ENCODE measurements at places on chromosomes 3 and 15.

DNA sequence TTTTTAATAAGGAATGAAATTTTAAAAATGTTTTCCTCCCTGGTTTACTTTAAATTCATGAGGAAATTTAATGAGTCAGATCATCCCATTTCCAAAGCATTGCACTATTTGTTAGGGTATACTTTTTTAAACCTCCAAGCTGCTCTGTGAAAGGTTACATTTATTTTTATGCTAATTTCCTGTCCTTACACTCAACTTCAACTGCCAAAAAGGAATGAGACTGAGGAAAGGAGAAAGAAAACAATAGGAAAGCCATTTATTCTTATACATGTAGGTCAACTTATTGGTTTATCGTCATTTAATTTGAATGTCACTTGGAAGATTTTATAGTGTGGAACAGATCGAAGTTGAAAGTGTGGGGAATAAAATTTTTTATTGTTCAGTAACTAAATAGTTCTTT is 104.1 kb downstream of the ALCAM start:
- DNase-seq: no peak

DNA sequence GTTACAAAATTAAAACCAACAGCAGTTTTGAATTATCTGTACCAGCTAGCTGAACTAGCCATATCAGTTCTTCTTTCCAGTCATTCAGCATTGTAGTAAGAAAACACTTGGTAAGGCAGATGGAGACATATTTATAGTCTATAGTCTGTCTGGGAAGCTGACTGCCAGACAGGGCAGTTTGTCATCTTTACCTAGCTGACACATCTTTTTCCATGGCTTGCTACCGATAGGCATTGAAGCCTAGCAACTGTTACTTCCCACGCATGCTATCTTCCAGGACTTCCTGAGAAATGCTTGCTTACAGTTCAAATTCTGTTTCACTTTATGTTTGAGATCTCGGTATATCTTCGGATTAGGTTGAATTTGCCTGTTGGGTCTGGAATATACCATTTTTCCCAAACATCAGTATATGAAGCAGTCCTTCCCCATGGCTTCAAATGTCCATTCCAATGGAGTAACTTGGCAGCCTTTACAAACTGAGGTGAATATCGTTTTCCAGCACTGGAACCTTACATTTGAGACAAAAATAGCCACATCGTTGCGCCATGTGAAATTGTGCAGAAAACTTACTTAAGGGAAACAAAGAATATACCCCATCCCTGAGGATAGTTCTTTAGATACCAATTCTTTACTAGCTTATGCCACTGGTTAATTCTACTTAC is 8.8 kb downstream of the GNL3 start:
- DNase-seq: no peak

GRCh38 chr3:194714564-194714963 is 28.9 kb downstream of the FAM43A start:
- DNase-seq: no peak

- DNase-seq: no peak
Measured at GRCh38 chr15:76669521-76670207, 235.5 kb downstream of the SCAPER start.

DNA sequence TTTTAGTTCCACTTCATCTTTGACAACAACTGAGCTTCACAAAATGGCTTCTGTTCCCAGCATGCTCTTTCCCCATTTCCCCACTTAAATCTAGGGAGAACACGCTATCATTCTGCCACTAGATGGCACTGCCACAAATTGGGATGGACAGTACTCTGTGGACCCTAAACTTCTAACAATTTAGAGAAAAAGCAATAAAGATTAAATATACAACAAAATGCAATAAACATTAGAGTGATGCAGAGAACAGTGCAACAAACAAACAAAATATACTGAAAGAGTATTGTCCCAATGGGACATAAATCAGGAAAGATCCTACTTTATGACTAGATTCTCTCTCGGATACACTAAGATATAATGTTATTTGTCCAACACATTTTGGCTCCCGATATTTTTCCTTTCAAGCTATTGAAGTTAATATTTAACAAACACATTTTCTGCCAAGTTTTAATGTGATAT is 169.7 kb upstream of the TMCO5A start:
- DNase-seq: peak; percentile 4

- no peak for DNase-seq
Measured at GRCh38 chr15:33182278-33182905, 12.1 kb downstream of the FMN1 start.

- no peak for DNase-seq
Measured at GRCh38 chr3:106239195-106239697, 370.4 kb upstream of the CBLB start.

- DNase-seq: no peak
Measured at GRCh38 chr15:44261007-44261706, 27.4 kb upstream of the GOLM2 start.

DNA sequence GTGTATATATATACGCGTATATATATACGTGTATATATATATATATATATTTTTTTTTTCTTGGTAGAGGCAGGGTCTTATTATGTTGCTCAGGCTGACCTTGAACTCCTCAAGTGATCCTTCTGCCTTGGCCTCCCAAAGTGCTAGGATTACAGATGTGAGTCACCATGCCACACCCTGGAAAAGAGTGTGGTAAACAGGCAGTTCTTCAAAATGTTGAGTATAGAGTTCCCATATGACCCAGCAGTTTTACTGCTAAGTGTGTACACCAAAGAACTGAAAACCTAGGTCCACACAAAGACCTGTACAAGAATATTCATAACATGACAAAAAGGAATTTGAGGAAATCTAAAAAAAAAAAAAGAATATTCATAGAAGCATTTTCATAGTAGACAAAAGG is 71.8 kb upstream of the GCNT3 start:
- DNase-seq: no peak

DNA sequence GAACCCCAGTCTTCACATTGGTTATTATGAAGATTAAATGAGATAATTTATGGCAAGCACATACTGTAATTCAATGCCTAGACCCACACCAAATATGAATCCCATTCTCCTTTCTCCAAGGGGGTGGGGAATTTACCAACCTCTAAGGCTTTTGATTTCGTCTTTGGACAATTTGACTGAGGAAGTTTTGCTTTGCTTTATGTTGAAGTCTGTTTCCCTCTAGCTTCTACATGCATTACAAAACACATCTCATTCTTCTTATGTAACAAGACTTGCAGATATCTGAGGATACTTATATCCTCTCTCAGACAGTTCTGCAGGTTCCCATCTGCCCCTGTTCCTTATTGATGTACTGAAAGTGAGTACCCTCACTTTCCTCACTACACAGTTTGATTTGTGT is 12.2 kb downstream of the CD80 start:
- no peak for DNase-seq

DNA sequence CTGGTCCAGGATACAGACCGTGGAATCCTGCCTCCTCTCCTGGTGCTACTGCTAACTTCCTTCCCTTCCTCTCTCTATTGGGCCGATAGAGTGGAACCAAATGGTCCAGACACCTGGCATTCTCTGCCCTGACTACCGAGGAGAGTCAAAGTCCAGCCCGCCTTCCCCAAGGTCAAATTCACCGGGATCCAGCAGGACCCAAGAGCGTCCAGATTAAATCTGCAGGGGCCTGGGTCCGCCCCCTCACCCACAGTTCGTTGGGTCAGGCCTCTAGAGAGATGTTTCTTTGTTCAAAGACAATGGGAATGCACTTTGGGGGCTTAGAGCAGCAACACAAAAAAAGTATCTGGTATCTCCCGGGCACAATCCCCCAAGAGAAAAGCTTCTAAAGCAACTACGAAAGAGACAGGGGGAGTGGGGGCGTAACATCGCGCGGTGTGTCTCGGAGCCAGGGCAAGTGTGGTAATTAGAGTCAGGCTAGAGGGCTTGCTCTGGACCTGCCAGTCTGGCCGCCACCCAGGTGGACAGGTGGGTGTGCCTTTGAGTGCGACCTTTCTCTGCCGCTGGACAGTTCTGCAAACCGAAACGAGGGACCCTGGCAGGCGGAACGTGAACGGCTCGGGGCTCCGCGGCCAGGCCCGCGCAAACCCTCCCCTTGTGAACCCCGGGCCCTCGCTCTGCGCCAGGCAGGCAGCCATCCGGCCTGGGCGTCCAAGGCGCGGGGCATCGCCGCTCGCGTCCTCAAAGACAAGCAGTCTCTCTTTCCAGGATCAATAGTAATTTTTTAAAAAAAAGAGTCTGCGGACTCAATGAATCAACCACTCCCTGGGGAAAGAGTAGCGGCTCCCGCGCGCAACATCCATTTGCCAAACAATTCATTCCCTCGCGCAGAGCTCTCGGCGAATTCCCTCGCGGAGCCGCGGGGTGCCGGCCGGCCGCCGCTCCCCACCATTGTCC is 806 bp downstream of the KLHL25 start:
- no peak for DNase-seq

- DNase-seq: no peak
Measured at GRCh38 chr3:197327701-197328100, 29.3 kb upstream of the DLG1 start.

DNA sequence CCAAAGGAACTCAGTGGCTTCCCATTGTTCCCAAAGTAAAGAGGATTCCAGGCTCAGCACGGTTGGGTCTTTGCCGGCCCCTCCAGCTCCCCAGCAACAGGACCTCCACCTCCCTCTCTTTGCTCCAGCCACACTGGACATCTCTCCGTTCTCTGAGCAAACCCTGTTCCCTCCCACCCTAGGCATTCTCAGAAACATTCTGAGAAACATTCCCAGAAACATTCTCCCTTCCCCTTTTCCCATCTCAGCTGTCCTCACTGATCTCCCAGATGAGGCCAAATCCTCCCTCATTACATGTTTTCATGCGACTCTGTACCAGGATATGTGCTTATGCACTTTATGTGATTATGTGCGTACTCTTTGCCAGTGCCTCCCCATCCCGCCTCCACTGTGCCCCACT is 14.1 kb downstream of the CCDC33 start:
- no peak for DNase-seq

- no peak for DNase-seq
Measured at GRCh38 chr15:91471468-91471867, 371.4 kb downstream of the SV2B start.

DNA sequence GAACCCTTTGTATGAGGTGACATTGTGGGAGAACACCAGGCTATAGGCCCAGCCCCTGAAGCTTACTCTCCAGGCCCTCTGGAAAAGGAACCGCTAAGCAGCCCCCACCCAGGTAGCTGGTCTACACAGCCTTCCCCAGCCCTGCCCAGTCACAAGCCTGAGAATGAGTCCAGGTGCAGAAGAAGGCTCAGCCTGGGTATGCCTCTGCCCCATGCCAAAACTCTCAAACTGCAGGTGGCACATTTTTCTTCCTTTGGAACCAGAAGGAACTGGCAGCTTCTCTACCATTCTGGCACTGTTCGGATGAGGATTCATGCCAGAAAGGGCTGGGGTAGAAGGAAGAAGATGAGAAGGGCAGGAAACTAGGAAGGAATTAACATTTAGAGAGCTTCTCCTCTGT is 23.7 kb upstream of the TBC1D21 start:
- DNase-seq: no peak

GRCh38 chr3:183809270-183809669 is 16.1 kb downstream of the MAP6D1 start:
- no peak for DNase-seq

DNA sequence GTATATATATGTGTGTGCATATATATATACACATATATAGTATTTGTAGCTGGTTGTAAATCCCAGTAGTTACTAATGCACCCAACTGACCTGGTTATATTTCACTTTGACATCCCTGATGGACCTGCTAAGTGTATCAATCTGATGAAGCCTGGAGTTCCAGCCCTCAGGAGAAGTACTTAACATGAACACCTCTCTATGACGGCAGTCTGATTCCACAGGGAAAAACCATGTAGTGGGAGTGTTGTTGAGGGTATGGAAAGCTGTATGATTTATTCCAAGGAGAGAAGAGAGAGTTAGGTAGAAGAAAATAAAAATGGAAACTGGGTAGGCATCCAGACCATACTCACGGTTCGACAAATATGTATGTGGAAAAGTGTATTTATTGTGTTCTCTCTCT is 531.2 kb upstream of the SEMA6D start:
- no peak for DNase-seq

GRCh38 chr3:195729476-195730251 is 8.9 kb downstream of the MUC20 start:
- no peak for DNase-seq

GRCh38 chr15:52414936-52415335 is 113.7 kb downstream of the MYO5A start:
- DNase-seq: no peak

GRCh38 chr3:79586232-79586631 is 181.6 kb downstream of the ROBO1 start:
- DNase-seq: no peak

- no peak for DNase-seq
Measured at GRCh38 chr3:43728947-43729346, 38.2 kb downstream of the ABHD5 start.

GRCh38 chr3:66106788-66107187 is 68.1 kb upstream of the MAGI1 start:
- no peak for DNase-seq

DNA sequence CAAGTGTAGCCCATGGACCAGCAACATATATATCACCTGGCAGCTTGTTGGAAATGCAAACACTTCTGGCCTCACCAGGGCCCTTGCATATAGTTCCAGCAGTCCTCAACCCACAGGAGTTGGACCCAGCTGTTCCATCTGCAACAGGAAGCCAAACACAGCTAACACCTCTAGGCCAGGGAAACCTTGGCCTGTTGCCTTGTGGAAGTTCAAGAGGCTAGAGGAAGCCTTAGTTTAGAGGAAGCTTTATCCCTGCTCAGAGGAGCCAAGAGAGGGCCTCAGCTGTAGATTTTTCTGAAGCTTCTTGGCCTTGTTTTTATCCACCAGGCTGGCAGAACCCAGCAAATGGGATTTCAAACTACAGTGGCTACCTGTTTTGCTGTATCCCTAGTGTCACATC is 11.4 kb downstream of the FHIT start:
- DNase-seq: no peak

GRCh38 chr15:81380668-81381067 is 6.7 kb upstream of the TMC3 start:
- DNase-seq: no peak

GRCh38 chr3:44098656-44099415 is 142.8 kb upstream of the TOPAZ1 start:
- no peak for DNase-seq

- DNase-seq: no peak
Measured at GRCh38 chr3:18044971-18045880, 302.8 kb upstream of the TBC1D5 start.

DNA sequence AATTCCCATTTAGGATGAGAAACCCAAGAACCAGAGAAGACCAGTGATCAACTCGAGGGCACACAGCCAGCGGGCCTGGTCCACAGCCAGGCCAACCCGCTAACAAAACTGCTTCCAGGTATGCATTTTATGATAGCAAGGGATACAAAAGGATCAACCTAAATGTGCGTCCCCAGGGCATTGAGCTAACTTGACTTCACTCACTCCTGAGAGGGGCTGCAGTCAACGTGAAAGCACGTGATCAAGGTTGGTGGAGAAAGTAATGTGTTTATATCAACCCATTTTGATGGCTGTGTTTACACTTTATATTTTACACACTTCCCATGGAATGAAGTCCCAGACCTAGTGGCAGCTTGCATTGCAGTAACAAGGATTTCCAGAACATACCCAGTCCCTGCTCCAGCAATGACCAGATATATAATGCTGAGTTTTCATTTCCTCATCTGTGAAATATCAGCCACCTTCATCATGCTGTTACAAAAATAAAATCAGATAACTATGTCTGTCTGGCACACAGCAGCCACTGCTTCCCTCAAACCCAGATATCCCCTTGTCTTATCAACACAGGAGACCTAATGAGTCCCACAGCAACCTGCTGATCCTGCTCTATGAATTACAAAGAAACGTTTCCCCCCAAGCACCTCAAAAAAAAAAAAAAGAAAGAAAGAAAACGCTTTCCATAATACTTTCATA is 2.0 kb downstream of the KLHL6 start:
- no peak for DNase-seq

- DNase-seq: no peak
Measured at GRCh38 chr3:169256796-169257522, 406.6 kb downstream of the MECOM start.
